ENCODE measurements at places on chromosomes 7 and 10. TPM values are rescaled to one million over a fixed set of nuclear protein-coding genes. Genes with fewer than 3 reads are reported as not detected.

DNA sequence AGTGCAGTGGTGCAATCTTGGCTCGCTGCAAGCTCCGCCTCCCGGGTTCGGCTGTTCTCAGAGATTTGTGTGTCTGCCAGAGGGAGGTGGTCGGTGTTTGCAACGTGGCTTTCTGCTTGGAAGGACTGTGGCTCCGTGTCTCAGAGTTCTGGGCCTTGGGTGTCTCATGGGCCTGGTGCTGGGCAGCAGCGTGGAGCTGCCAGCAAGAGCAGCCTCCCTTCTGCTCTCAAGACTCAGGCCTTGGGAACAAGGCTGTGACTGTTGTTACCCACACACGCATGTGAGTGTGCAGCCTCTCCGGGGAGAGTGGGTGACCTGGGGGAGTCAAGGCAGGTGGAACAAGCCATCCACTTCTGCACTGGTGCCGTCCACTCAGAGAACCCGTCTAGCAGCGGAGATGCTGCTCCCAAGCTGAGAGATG is 52.0 kb downstream of the VIPR2 start:
- no peak for DNase-seq
- no peaks in the 10 kb centered on the region for H3K27me3 ChIP-seq
- no peak overlapping the region for H3K4me3 ChIP-seq
- no peaks in the 10 kb centered on the region for H3K4me1 ChIP-seq
- H3K36me3 ChIP-seq, result no peaks in the 10 kb centered on the region

DNA sequence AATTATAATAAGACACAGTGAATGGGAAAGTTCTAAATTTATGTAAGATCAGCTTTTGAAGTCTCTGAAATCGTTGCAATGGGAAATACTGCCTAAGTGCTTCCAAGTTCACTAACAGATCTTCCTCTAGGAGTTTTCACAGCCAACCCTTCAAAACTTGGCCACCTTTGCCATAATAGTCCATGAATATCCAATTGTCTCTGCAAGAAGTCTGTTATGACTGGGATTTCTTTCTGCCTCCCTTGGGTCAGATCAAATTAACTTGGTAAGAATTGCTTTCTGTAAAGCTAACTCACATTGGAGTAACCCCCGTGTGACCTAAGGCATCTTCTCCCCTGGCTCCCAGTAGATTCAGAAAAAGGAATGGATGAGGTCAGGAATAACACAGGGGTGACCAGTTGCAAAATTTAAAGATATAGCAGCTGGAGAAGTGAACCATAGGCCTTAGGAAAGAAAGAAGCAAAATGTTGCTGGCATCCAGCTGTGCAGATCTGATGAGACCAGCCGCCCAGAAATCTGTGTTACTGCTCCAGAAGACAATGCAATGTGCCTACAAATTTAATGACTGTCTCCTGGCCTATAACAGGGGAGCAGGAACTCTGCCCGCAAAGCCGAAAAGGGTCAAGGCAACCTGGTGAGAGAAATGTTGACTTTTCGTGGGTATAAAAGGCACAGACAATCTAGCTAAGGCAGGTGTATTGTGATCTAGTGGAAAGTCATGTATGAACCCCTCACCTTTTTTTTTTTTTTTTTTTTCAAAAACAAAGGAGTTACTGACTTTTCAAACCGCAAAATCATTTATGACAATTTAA is 7.5 kb upstream of the OPTN start:
- H3K36me3 ChIP-seq, result no peaks in the 10 kb centered on the region
- H3K27me3 ChIP-seq, result peaks cover 5% of the 10 kb centered on the region
- H3K27ac ChIP-seq, result no peak overlapping the region
- no peak for DNase-seq
- H3K4me3 ChIP-seq, result no peak overlapping the region

The CLDN3 gene
- not detected for total RNA-seq

The ENTPD1 gene
- 395 TPM for total RNA-seq

GRCh38 chr7:877312-878232 is 1.2 kb downstream of the GET4 start:
- H3K27me3 ChIP-seq, result no peaks in the 10 kb centered on the region
- H3K4me1 ChIP-seq, result peaks cover 26% of the 10 kb centered on the region
- peak; percentile 53 for DNase-seq
- H3K4me3 ChIP-seq, result peak overlapping the region; percentile 98
- H3K36me3 ChIP-seq, result peaks cover 13% of the 10 kb centered on the region

The LLCFC1 gene
- total RNA-seq, result not detected

The PHTF2 gene
- total RNA-seq, result 41.5 TPM

GRCh38 chr7:37732888-37733287 is 49.3 kb downstream of the GPR141 start:
- no peak for DNase-seq
- H3K27ac ChIP-seq, result no peak overlapping the region

DNA sequence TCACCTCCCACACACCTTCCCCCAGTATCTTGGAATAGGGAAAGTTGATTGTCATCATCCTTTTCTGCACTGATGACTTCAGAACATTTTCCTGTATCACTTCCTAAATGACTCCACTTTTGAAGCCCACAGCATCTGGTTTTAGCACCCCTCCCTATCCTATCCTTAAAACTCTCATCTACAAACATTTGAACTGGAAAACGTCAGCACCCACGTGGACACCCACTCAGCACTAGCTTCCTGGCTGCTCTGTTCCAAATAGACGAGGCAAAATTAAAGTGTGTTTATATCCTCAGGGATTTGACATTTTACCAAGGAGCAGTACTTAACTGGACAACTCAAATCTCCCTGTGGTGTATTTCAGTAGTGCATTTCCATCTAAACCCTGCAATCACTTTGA is 73.9 kb downstream of the REEP3 start:
- H3K27me3 ChIP-seq, result no peaks in the 10 kb centered on the region
- no peak overlapping the region for H3K4me3 ChIP-seq
- no peak overlapping the region for H3K27ac ChIP-seq

The C7orf33 gene
- total RNA-seq, result not detected

The GDF2 gene
- total RNA-seq, result not detected

GRCh38 chr10:127840884-127841283 is 51.9 kb downstream of the CLRN3 start:
- no peaks in the 10 kb centered on the region for H3K4me1 ChIP-seq
- no peak for DNase-seq
- H3K27me3 ChIP-seq, result peaks cover 2% of the 10 kb centered on the region
